ENCODE measurements at places on chromosomes 12 and 14.

- DNase-seq: no peak
Observed at GRCh38 chr12:108832730-108833354, 24.5 kb downstream of the SSH1 start.

DNA sequence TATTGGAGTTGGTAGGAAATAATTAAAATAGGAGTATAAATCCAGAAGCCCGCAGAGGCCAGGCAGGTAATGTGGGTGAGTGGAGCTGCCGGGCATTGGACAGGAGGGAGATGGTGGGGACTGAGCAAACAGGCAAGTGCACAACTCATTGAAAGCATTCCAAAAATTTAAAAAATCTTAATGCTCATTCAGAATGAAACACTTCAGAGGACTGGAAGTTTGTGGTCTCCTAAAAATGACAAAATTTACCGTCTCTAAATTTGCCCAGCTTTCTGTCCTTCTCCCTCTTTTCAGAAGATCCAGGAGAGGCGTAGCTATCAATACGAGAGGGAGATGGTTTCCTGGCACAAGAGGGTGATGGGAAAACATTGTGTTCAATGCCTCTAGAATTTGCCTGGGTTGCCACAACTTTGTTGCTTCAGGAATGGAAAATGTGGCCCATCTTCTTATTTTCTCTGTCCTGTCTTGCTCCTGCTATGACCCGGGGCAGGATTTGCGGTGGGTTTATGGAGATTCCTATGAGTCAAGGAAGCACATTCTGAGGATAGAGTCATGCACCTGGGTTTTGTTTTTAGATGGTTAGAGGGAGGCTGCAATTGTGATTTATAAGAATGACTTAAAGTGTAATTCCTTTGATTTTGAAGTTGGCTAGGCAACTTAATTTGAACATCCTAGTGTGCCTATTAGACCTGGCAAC lies 72.2 kb downstream of the BORCS5 start:
- no peak for DNase-seq

- no peak for DNase-seq
Observed at GRCh38 chr12:120238839-120239445, 26.6 kb downstream of the PXN start.

GRCh38 chr12:13222076-13222475 lies 25.6 kb downstream of the EMP1 start:
- no peak for DNase-seq

DNA sequence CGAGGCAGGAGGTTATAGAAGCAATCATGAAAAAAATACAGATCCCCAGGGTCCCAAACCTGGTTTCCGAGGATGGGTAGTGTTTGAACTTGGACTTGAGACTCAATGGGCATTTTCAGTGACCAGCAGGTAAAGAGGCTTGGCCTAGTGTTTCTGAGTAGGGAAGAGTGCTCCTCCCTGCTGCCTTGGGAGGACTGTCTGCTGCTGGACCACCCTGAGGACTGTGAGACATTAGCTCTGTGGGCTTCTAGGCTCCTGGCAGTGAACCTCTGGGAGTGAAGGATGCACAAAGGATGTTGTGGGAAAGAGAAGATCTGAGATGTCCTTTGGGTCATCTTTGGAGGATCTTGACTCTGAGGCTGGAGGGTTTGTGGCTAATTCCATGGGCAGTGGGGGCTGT lies 30.5 kb downstream of the ANKRD9 start:
- DNase-seq: no peak

DNA sequence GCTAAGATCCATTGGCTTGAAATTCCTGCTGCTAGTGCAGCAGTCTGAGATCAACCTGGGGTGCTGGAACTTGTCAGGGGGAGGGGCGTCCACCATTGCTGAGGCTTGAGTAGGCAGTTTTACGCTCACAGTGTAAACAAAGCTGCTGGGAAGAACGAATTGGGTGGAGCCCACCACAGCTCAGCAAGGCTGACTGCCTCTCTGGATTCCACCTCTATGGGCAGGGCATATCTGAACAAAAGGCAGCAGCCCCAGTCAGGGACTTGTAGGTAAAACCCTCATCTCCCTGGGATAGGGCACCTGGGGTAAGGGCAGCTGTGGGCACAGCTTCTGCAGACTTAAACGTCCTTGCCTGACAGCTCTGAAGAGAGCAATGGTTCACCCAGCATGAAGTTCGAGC lies 191.7 kb downstream of the ALG10B start:
- DNase-seq: no peak

DNA sequence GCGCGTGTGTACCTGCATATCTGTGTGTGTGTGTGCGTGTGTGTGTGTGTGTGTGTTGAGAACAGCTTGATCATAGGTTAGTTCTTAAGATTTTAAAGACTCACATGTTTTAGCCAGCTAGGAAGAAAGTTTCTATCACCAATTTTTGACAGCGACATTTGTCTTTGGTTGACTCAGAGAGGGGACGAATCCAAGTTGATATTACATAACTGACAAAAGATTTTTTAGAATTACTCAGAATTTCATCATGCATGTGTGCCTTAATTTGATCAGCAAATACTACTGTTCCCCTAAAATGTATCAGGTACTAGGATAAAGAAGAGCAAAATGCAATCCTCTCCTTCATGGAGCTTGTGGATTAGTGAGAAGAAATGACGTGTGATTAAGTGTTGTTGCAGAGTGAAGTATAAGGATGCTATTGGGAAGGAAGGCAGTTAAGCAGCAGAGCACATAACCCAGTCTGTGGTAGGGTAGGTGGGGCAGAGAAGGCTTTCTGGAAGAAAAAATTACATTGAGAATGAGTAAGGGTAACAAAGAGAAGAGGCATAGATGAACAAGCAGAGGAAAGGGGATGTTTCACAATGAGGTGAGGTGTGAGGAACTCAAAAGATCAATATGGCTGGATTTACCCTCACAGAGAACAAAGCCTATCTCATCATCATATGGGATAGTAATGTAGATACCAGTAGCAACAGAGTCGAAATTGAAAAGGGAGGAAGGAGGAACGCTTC lies 77.5 kb downstream of the ELK3 start:
- DNase-seq: no peak

GRCh38 chr12:116673681-116674111 lies 64.2 kb downstream of the SPRING1 start:
- no peak for DNase-seq

GRCh38 chr12:12294215-12295005 lies 27.6 kb upstream of the LRP6 start:
- no peak for DNase-seq

DNA sequence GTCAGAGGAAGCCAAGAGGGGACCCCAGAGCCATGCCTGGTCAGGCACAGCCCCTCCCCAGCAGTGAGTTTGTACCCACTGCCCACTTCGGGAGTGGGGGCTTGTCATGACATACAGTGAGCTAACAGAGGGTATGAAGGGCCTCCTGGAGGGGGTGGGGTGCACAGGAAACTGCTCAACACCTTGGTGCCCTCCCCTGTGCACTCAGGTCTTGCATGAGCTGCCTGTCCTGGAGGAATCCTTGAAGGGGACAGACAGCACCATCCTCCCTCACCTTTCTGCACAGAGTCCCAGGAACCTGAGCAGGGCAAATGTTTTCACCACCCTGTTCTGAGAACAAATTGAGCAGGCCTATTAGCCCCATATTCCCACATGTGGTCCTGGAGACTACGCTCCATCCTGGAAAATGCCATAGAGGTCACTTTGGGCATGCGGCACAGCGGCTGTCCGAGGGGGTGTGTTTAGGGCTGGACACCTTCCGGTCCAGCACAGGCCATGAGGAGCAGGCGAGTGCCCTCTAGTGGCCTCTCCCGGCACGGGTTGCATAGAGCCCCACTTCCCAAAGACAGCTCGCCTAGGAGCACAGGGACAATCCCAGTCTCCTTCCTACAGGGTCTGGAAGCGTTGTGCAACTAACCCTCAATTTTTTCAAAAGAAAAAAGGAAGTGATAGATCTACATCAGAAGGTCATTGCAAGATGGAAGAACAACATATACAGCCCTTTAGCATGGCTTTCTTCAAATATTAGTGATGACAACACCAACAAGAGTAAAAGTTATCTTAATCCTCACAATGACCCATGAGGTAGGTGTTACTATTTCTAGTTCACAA lies 31.9 kb upstream of the ZFP36L1 start:
- DNase-seq: no peak

- no peak for DNase-seq
Observed at GRCh38 chr12:78968226-78968625, 103.7 kb downstream of the SYT1 start.

DNA sequence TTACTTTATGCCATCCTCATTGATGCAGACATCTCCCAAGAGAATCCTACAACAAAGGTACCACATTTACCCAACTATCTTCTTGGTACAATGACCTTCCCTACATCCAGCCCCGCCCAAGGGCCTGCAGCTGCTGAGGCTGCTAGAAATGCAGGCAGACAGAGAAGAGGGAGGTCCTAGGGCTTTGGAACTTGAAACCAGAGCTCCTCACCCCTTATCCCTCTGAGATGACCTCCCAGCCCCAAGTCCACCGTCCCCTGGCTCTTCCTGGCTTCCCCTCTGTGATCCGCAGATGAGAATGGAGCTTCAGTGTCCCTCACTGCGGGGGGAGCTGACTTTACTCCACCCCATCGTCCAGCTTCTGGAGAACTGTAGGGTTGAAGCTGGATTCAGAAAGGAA lies 1.6 kb upstream of the TNFRSF1A start:
- no peak for DNase-seq

- no peak for DNase-seq
Observed at GRCh38 chr14:93997082-93997481, at the start of gene CCDC197. CCDC197 (plus strand) TSS chr14:93997301; CDS start chr14:93998132, 831 bp downstream.

DNA sequence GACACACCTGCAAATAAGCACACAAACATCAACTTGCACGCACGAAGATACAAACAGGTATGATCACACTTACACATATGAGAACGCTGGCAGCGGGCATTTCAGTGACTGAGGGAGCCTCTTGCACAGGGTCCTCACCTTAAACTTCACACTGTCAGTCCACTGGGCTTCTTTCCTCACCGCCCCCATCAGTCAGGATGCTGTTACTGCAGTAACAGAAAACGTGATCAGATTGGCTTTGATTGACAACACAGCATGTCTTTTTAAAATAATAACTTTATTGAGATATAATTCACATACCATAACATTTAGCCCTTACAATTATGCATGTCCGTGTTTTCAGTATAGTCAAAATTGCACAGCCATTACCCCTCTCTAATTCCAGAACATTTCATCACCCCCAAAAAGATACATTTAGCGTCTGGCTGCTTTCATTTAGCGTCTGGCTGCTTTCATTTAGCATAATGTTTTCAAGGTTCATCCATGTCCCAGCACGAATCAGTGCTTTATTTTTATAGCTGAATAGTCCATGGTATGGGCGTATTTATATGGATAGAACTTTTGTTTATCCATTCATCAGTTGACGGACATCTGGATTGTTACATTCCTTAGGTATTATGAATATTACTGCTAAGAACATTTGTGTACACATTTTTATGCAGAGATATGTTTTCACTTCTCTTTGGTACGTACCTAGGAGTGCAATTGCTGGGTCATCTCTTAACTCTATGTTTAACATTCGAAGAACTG lies 8.4 kb downstream of the CCDC197 start:
- DNase-seq: no peak

DNA sequence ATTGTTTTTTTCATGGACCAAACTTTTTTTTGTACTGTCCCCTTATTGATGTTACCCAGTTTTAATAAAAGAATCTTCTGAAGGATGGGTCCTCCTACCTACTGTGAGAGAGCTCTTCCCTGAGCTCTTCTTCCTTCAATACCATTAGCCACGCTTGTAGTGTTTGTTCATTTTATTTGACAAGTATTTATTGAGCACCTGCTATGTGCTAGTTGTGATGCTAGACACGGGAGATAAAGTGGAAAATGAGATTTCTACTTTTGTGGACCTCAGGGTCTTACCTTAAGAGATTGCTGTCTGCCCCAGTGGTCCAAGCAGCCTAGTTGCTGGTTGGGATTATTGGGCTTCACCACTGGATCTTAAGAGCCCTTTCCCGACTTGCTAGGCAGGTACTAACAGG lies 3.2 kb upstream of the GPD1 start:
- DNase-seq: no peak

All from CD4-positive, alpha-beta T cell (primary cell).